IPS DF 19.7 (cell line): ENCODE measurements at places on chromosomes 4 and X.

- no peak for DNase-seq
Measured at GRCh38 chr4:93710101-93710846, 118.3 kb upstream of the ATOH1 start.

DNA sequence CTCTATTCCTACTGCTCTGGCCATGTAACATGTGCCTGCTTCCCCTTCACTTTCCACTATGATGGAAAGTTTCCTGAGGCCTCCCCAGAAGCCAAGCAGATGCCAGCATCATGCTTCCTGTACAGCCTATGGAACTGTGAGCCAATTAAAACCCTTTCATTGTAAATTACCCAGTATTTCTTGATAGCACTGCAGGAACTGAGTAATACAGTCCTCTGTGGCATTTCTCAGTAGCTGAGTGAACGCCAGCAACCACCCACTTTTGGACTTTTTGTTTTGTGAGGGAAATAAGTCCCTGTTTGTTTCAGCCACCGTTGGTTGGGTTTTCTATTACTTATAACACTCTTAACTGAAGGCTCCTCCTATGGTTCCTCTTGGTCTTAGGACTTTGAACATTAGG is 104.1 kb downstream of the C4orf51 start:
- DNase-seq, result no peak

DNA sequence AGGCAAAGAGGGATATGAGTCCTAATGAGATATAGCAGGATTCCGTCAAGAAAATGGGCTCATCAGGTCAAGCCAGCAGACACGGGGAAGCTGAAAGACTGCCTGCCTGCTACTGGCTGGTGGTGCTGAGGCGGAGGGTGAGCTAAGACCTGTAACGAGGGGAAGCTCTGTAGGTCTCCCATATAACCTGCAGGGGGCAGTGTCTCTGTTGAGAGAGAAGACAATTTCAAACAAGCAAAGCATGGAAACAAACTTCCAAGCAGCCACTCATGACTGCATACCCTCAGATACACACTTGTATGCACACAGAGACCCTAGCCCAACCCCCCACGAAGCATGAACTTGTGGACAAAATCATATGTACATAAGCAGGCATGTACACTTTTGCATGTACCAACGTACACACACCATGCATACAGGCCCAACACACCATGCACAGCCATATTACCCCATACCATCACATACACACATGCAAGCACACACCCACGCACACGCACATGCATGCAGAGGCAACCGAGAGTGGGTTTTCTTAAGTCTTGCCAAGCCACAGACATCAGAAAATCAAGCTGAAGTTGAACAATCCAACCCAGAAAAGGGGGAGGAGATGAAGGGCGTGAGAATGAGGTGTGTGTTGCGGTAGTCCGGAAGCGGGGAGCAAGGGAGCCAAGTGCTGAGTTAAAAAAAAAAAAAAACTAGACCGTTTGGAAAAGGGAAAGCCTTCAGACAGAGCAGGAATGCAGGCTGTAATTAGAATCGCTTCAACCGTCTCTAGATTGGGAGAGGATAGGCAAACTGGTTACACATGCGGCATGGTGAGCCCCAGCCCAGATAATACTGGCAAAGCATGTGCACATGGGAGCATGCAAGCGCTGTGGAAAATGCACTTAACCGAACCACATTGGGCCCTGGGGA is 71.0 kb downstream of the PJA1 start:
- no peak for DNase-seq

DNA sequence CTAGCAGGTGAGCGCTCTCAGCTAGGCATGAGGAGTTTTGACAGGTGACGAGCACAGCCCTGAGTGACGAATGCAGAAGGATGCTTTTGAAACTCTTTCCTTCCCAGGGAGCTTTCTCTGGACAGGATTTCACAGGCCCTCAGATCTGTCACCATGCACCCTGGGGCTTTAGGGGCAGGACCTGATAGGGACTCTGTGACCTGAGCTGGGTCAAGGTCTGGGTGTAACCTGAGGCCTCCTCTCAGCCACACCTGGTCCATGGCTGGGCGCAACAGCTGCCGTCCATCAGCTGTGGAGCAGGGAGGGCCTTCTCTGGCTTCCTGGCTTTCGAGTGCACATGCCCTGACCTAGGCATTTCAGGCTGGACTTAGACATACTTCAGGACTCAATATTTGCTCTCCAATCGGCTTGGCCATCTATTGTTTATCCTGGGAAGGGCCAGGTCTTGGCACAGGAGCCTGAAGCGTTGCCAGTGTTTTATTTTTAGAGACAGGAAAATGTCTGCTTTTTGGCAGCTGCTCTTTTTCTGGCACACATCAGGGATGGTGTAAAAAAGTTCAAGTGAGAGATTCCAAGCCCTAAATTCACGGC is 56.4 kb downstream of the C4orf51 start:
- DNase-seq, result no peak

- DNase-seq, result no peak
Measured at GRCh38 chrX:18160369-18160768, 60.3 kb downstream of the BEND2 start.

DNA sequence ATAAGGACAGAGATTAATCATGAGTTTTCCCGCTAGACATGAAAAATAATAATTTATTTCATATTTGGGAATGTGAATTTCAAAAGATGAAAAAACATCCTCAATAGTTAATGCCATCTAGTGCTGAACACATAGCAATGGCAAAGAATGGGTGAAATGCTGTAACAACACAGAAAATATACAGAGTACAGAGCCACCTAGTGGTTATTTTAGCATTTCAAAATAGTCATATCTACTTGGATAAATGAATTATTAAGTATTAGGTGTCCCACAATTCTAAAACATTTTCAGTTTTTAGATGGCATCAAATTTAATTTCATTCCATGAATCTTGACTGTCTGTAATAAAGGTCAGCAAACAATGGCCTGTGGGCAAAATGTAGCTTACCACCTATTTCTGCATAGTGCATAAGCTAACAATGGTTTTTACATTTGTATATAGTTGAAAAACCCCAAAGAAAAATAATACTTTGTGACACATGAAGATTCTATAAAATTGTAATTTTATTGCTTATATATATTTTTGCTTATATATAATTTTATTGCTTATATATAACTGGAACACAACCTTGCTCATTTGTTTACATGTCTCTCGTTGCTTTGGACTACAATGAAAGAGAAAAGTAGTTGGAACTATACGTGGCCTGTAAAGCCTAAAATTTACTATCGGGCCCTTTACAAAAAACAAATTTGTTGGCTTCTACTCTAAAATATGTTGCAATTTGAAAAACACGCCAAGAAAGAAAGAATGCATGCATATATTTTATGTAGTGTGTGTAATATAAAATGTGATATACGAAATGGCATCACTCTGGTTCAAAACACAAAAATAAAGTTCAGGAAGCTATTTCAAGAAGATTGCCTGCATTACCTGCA is 99.1 kb upstream of the FAM47C start:
- no peak for DNase-seq

GRCh38 chr4:102901804-102902203 is 33.0 kb downstream of the CISD2 start:
- DNase-seq, result no peak
